ENCODE measurements at places on chromosomes 12 and 14.

- DNase-seq: no peak
Observed at GRCh38 chr14:99544991-99545390, 59.0 kb downstream of the CCDC85C start.

GRCh38 chr12:121264951-121265515 lies 31.5 kb downstream of the CAMKK2 start:
- DNase-seq: no peak

DNA sequence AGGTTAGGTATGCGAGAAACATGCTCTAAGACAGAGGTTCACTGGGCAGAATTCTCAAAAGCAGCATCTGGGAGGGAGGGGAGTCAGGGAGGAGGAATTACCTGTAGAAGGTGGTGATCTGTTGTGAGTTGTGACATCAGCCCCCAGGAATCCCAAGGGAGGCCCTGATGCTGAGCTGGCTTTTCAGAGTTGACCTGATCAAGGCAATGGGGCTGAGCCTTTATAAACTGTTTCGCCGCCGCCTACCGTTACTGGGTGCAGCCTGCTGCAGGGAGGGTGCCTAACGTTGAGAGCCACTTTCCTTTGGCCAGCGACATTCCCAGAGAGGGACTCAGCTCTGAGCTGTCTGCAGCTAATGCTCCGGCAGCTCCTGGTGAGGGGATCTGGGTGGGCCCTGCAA lies 257.9 kb upstream of the TMEM132C start:
- DNase-seq: no peak

DNA sequence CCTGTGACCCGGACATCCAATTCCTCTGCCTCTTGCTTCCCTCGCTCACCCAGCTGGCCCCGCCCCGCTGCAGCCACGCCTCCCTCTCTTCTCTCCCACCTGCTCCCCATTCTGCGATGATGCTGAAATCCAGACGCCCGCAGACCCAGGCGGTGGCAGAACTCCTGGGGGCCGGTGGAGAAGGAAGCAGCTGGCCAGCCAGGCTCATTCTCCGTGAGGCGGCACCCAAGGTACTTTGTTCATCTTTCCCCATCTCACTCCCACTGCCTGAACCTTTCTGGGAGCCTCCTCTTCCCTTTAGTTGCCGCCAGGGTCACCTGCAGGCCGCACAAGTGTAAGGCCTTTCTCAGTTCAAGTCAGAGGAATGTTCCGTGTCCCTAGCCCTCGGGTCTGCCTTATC lies 35.7 kb downstream of the FOXN4 start:
- no peak for DNase-seq

DNA sequence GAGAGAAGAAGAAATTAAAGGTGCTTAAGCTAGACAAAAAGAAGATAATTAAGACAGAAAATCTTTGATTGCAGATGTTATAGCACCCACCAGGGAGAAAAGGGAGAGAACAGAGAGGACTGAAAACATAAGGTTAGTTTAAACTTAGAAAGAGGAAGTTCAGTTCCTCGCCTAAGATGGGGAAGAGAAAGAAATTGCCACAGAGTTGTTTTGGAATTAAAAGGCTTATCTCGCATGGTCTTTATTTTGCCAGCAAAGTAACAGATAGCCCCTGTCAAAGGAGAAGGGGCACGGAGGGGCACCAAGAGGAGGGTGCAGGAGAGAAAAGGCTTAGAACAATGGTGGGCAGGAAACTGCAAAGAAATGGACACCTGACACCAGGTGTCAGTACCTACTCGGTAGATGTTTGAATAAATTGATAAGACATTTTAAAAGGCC lies 17.8 kb upstream of the OXA1L start:
- DNase-seq: no peak

GRCh38 chr12:6280672-6281071 lies 29.8 kb upstream of the PLEKHG6 start:
- DNase-seq: no peak

DNA sequence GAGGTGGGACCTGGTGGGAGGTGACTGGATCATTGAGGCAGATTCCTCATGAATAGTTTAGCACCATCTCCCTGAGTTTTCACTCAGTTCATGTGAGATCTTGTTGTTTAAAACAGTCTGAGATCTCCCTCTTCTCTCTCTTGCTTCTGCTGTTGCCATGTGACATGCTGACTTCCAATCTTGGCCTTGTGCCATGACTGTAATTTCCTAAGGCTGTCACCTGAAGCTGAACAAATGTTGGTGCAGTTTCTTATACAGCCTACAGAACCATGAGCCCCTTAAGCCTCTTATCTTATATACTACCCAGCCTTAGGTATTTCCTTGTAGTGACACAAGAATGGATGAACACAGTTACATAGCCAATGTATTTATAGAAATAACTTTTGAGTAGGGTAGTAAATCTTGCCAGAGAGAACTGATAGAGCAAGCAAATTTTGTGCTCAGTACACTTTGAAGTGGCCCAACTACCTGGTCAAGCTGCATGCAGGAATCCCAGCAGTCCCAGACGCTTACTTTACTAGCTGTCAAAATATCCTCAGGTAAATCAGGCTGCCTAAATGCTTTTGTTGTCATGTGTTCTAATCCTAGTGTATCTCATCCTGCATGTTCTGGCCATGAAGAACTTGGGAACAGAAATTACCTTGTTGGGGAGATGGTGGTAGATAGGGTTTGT lies 445.6 kb upstream of the MIS18BP1 start:
- DNase-seq: no peak

GRCh38 chr12:42483521-42483790 lies 106.1 kb downstream of the PRICKLE1 start:
- no peak for DNase-seq

GRCh38 chr14:43172899-43173548 lies 1334.1 kb downstream of the FSCB start:
- DNase-seq: no peak

- DNase-seq: no peak
Observed at GRCh38 chr14:33349871-33350270, 411.2 kb downstream of the NPAS3 start.

DNA sequence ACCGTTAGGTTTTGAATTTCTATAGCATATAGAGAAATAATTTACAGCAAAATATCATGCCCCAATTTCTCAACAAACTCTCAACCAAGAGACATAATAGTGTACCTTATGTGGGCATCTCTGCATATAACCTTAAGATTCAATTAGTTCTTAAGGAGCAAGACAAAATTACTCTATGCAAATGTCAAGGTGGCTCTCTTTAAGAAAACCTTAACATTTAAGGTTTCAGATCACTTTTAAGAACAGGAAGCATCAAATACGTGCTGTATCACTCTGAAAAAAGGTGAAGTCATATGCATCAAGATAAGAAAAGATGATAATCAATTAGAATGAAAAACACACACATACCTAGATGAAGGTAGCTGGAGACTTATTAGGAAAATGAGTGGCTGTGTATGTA lies 728.0 kb downstream of the FLRT2 start:
- DNase-seq: no peak

- no peak for DNase-seq
Observed at GRCh38 chr14:61803755-61804154, 41.5 kb downstream of the SNAPC1 start.

DNA sequence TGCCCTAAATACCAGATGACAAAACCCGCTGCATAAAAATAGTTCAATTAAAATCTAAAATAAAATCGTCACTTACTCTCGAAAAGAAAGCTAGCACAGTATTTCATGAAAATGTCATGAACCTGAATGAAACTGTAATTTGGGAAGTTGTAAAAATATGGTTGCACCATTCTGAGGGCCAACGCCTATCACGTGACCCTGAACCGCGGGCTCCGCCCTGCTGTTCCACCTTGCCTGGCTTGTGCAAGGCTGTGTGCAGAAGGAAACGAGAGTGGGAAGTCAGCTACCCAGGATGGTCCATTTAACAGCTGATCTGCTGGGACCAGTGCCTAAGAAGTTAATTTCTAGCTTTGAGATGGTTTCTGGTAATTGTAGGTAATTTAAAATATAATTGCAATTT lies 91.7 kb upstream of the BMP4 start:
- no peak for DNase-seq

GRCh38 chr12:31528095-31528494 lies 62.8 kb downstream of the DENND5B start:
- DNase-seq: no peak

DNA sequence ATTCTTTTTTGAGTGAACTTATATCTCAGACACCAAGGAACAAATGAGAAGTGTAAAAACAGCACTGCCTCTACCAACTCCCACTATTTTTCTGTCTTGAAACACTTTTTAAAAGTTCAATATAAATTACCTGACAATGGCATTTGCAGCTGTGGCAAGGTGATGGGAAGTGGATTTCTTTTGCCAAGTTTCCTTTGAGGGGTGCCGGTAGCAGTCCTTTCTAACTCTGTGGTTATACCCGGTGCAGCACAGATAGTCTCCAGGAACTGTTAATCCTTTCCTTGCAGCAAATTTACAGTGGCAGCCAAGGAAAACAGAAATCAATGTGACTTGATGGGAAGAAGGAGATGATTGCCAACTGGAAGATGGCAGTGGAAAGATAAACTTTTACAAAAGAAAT lies 243.7 kb downstream of the BCAT1 start:
- peak; percentile 5 for DNase-seq

- DNase-seq: no peak
Observed at GRCh38 chr12:131352296-131352900, 358.5 kb upstream of the SFSWAP start.

DNA sequence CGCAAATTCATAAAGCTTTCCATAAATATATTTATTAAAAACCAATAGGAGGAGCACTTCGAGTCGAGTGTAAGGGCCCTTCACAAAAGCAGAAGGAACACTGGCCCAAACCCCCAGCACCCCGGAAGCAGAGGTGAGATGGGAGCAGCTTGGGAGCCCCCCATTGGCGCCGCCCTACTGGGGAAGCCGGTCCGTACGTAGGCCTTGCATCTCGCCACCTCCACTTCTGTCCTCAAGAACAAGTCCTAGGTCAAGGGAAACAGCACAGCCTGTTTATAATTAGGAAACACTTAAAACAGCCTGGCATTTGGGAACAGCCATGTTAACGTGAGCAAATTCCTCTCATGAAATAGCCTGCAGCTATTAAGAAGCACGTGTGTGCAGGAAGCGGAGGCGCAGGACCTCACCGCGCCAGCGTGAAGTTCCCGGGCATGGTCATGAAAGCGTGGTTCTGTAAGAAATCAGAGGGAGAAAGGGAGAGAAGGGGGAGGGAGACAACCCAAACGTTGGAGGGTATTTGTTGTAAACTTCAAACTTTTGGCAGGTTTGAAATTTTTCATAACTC lies 7.7 kb downstream of the ANKRD9 start:
- no peak for DNase-seq

DNA sequence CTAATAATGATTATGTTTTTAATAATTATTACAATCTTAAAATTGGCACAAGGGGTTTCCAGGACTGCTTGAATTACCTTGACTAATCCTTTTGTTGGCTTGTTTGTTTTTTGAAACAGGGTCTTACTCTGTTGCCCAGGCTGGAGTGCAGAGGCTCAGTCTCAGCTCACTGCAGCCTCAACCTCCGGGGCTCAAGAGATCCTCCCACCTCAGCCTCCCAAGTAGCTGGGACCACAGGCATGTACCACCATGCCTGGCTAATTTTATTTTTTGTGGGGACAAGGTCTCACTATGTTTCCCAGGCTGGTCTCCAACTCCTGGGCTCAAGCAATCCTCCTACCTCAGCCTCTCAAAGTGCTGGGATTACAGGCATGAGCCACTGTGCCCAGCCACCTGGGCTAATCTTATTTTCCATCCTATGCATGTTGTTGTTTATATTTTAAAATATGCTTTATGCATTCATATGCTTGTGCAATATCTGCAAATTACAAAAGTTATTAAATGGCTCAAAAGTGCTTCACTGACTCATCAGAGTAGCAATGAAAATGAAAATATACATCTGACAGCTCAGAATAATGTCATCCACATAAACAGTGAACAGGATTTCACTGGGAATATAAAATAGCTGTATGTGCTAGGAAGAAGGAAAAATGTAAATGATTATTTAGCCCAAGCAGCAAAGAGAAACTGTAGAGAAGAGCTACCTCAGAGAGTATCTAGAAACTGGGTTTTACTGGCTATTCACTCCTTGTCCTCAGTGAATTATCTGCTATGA lies 24.8 kb upstream of the PLEKHG6 start:
- peak; percentile 31 for DNase-seq

- DNase-seq: no peak
Observed at GRCh38 chr14:58701156-58701555, 63.4 kb downstream of the DACT1 start.

- no peak for DNase-seq
Observed at GRCh38 chr12:9911708-9912107, 20.5 kb downstream of the CLEC2A start.

GRCh38 chr12:51012570-51013236 lies 13.5 kb downstream of the SLC11A2 start:
- peak; percentile 16 for DNase-seq

- DNase-seq: no peak
Observed at GRCh38 chr12:117273091-117273490, 82.8 kb upstream of the FBXO21 start.

GRCh38 chr14:90341784-90342183 lies 10.0 kb upstream of the NRDE2 start:
- no peak for DNase-seq

DNA sequence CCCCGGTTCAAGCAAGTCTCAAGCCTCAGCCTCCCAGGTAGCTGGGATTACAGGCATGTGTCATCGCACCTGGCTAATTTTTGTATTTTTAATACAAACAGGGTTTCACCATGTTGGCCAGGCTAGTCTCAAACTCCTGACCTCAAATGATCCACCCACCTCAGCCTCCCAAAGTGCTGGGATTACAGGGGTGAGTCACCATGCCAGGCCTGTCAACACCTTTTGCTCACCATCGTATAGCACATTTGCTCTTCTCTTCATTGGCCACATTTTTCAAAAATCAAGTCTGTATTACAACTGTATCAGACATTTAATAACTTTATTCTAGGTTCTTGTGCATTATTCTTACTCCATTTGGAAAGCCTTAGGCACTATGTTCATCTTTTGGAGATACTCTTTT lies 50.3 kb downstream of the BCAT1 start:
- DNase-seq: no peak

DNA sequence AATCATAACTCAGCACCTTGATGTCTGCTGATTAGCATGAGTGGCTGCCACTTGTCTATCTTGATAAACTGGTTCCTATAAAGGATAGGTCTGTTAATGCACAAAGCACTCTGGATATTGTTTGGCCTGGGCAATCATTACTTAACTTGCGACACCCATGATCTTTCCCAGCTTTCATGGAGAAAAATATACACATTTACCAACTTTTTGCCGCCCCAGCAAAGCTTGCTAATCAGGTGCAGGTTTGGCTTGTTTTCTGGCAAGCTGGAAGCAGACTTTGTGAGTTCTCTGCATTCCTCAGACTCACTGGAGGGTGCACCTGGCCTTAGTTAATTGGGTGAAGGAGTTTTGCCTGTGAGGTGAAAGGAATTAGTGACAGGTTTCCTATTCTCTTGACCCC lies 1126.4 kb upstream of the FLRT2 start:
- no peak for DNase-seq

GRCh38 chr12:34215213-34215892 lies 193.1 kb downstream of the ALG10 start:
- DNase-seq: no peak

DNA sequence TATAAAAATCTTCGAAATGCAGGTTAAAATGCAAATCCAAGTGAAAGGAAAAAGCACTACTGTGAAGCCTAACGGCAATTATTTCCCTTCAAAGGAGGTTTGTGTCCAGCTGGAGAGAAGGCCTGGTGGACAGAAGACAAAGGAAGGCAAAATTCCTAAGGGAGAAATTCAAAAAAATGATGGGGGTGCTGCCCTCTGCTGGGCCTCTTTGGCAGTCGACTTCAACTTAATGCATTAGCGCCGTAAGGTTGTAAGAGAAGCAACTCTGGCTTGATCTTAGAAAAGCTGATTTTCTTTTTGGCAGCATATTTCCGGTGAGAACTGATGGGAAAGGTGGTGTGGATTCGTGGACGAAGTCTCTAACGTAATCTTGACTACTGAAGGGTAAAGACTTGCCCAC lies 34.3 kb upstream of the CHFR start:
- DNase-seq: no peak
